ENCODE measurements at places on chromosomes 5 and 9.

DNA sequence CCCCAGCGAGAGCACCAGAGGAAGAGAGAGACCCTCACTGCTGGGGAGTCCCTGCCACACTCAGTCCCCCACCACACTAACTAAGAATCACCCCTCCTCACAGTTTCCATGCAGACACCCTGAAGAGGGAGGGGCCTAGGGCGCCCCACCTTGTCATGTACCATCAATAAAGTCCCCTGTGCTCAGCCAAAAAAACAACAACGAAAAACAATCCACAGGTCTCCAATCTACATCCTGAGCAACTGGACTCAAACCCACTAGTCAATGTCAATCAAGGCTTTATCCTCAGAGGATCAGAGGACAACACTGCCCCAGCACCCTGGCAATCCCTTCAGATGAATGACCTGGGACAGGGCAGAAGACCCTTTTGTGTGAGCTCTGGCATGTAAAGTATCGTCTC, 210.1 kb upstream of the MSX2 start:
- no peak for DNase-seq

GRCh38 chr5:45695804-45696156, 400 bp downstream of the HCN1 start:
- no peak for DNase-seq

- DNase-seq = no peak
Measured at GRCh38 chr9:35827486-35827885, 1.0 kb downstream of the FAM221B start.

GRCh38 chr5:23089286-23089685, 236.1 kb upstream of the CDH12 start:
- DNase-seq = no peak

DNA sequence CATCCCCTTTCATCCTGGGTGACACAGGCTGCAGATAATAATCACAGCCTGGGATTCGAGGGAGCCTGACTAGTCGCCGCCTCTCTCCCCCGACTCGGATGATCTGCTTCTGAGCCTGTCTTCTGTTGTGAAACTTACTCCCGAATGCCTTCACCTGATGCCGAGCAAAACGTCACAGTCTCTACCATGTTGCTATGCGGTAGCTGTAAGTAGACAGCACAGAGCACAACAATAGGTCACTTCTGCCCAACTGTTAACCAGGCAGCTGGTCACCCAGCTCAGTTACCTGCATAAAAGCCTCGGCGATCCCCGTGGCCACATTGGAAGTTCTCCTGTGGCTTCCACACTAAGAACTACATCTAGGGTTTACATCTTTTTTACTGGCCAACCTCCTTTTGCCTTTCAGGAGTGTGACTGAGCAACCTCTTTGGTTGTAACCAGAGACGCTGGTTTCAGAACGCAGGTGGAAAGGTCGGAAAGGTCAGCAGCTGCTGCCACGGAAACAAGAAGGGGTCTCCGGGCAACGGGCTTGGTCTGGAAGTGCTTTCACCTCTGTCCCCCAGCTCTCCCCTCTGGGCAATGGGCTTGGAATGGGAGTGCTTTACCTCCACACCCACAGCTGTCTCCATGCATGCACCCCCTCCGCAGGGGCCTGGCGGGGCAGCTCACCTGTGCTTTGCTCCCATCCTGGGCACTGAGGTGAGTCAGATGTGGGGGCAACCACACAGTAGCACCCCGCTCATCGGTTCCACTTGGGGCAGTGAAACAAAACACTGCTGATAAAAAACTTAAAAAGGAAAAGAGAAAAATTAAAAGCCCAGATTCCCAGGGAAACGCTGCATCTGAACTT, 7.6 kb upstream of the PPP1R26 start:
- no peak for DNase-seq

DNA sequence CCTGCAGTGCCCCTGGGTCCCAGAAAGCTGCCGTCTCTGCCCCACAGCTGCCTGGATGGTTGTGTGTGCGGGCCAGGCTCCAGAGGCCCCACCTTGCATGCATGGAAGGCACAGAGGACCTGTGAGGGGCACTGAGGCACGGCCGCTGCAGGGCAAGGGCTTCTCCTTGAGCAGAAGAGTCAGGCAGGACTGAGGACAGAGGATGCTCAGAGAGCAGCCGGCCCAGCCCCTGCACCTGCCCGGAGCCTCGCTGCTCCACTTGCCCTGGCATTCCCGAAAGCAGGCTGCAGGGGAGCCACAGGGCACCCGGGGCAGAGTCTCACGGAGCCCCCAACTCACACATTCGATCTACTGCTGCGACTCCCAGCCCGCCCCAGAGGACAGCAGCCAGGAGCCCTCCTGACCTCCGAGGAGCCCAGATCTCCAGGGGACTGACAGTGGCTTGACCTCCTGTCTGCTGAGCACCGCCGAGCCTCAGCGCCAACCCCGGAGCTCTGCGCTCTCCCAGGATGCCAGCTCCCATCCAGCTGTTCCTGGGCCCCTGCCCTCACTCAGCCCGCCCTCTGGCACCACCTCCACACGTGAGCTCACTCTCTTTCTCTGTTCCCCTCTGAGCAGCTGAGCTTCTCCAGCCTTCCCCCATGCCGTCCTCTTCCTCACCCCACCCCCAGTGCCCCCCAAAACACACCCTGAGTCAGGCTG, 95.0 kb downstream of the KCNT1 start:
- no peak for DNase-seq

- no peak for DNase-seq
Measured at GRCh38 chr9:8677741-8678140, 878.2 kb upstream of the DMAC1 start.

- no peak for DNase-seq
Measured at GRCh38 chr5:103216697-103217096, 41.9 kb upstream of the MACIR start.

- no peak for DNase-seq
Measured at GRCh38 chr5:16455668-16456067, 9.9 kb downstream of the ZNF622 start.

DNA sequence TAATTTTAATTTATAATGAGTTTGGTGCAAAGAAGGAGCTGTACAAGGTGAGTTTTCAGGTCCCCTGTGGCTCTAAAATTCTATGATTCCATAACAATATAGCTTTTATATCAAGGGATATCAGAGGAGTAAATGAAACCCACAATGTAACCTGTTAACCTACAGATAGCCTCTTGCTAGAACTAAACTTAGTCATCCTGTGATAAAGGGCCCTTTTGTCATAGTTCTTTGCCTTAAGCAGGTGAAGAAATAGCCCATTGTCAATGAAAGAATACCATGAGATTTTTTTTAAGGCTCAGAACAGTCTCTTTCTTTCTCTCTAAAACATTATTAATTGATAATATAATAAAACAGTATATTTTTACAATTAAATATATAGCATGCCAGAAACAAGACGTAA, 127.8 kb downstream of the NFIB start:
- DNase-seq = no peak

- no peak for DNase-seq
Measured at GRCh38 chr9:90107040-90107725, 502.4 kb downstream of the GADD45G start.

DNA sequence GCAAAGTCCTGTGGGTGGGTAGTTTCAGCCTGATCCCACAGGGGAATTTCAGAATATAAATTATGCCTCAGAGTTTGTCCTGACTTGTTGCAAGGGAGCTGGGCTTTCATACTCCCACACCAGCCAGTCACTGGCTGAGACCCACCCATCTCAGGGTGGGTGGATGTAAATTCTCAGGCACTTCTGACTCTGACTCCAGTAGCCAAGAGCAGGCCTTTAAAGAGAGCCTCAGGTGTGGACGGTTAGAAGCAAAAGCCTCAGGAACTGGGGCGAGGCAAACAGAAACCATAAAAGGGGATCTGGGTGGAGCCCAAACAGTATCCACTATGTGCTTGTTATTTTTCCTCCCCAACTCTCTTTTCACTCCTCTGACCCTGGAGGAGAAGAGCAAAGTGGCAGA, 28.6 kb upstream of the FBXW11 start:
- DNase-seq = no peak

- DNase-seq = no peak
Measured at GRCh38 chr5:55338810-55339243, 31.0 kb downstream of the MTREX start.

- DNase-seq = no peak
Measured at GRCh38 chr5:116751684-116752083, 177.1 kb upstream of the SEMA6A start.

- no peak for DNase-seq
Measured at GRCh38 chr5:2732850-2733249, 18.6 kb downstream of the IRX2 start.

- DNase-seq = no peak
Measured at GRCh38 chr9:127853312-127854183, 910 bp downstream of the ENG start.

DNA sequence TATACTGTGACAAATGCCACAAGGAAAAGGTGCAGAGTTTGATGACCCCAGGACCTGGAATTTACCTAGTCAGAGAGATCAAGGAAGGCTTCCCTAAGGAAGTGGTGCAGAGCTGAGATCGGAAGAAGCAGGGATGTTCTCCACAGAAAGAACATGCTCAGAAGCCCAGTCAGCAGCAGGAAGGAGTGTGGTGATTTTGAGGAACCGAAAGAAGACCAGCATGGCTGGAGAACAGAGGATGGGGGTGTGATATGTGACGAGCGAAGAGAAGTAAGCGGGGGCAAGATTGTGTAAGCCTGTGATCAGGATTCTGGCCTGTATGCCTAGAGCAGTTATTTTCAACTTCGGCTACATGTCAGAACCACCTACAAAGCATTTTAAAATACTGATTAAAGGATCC, 18.7 kb upstream of the PIK3R1 start:
- no peak for DNase-seq

- DNase-seq = no peak
Measured at GRCh38 chr9:127522727-127523126, 71.4 kb downstream of the LRSAM1 start.

DNA sequence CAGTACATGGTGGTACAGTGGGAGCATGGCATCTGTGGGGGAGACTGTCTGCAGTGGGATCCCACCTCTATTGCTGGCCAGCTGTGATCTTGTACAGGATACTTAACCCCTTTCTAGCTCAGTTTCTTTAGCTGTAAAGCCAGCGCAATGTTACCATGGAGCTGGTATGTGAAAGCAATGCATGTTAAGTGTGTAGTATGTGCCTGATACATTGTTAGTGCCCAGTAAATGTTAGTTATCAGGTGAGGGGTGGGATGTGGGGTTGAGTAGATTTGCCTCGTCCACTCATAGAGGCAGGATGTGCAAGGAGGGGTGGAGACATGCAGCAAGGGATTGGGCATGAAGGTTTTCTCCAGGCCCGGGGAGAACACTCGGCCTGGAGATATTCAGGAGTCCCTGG, 12.3 kb downstream of the ZBED3 start:
- DNase-seq = no peak
